T-cell (primary cell): ENCODE measurements at places on chromosomes 3 and 15.

GRCh38 chr3:31249545-31249944 lies 283.2 kb upstream of the STT3B start:
- DNase-seq, result no peak

DNA sequence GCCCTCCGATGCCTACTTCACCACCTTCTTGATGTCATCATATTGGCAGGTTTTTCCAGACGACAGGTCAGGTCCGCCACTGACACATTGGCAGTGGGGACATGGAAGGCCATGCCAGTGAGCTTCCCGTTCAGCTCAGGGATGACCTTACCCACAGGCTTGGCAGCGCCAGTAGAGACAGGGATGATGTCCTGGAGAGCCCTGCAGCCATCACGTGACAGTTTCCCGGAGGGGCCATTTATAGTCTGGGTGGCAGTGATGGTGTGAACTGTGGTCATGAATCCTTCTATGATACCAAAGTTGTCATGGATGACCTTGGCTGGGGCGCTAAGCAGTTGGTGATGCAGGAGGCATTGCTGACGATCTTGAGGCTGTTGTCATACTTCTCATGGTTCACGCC lies 68.5 kb downstream of the ZNF609 start:
- DNase-seq, result no peak

DNA sequence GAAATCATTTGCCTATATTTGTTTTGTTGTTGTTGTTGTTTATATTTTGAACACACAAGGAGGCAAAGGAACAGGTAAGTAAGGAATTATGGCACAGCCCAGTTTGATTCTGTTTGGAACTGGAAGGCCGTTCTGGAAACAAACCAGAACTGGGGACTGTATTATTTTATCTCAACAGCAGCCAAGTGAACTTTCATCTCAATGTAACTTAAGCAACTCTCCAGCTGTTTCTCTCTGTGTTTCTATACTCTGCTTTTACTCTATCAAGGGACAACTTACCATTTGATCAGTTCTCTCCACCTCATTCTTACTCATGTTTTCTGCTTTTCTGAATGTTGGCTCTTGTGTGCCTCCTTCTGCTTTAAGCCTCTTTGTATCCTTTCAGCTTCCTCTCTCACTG lies 16.0 kb upstream of the WDR49 start:
- DNase-seq, result no peak

- DNase-seq, result no peak
Observed at GRCh38 chr3:37271611-37272010, 97.2 kb upstream of the LRRFIP2 start.

- DNase-seq, result no peak
Observed at GRCh38 chr3:79461129-79461792, 306.5 kb downstream of the ROBO1 start.

GRCh38 chr3:158492685-158493084 lies 78.3 kb upstream of the MLF1 start:
- no peak for DNase-seq

DNA sequence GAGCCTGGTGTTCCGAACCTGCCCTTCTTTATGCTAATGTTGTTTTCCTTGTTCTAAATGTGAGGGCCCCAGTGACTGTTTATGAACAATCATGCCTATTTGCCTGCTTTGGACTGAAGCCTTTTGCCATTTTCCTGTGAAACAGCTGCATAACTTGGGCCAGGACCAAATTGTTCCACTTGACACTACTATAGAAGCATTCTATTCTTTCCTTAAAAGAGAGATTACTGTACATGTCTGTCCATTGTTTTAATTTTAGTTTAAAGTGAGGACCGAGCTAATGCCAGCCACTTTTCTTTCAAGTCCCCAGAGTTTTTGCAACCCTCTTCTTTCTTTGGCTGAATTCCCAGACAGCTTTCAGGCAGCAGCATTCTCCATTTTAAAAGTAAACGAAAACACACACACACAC lies 980.3 kb downstream of the CADM2 start:
- no peak for DNase-seq

- DNase-seq, result no peak
Observed at GRCh38 chr3:171374661-171375285, 85.4 kb downstream of the TNIK start.

GRCh38 chr15:69892351-69892750 lies 205.4 kb downstream of the TLE3 start:
- no peak for DNase-seq

DNA sequence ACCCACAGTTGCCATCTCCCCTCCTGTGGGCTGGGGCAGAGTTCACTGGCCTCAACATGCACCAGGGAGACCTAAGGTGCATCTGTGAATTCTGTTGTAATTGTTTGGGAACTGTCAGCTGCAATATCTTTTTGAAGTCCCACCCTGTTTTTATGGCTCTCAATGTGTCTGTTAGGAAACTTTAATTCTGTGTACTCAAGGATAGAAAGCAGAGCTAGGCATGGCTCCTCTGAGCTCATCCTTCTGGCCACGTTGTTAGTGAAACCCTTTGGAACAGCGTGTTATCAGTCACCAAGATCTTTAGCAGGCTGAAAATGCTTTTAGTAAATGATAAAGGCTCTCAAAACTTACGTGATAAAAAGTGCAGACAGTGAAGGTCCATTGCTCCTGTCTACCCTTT lies 33.6 kb upstream of the MTMR10 start:
- no peak for DNase-seq

- DNase-seq, result peak; percentile 25
Observed at GRCh38 chr15:64009798-64010261, 36.5 kb downstream of the DAPK2 start.

DNA sequence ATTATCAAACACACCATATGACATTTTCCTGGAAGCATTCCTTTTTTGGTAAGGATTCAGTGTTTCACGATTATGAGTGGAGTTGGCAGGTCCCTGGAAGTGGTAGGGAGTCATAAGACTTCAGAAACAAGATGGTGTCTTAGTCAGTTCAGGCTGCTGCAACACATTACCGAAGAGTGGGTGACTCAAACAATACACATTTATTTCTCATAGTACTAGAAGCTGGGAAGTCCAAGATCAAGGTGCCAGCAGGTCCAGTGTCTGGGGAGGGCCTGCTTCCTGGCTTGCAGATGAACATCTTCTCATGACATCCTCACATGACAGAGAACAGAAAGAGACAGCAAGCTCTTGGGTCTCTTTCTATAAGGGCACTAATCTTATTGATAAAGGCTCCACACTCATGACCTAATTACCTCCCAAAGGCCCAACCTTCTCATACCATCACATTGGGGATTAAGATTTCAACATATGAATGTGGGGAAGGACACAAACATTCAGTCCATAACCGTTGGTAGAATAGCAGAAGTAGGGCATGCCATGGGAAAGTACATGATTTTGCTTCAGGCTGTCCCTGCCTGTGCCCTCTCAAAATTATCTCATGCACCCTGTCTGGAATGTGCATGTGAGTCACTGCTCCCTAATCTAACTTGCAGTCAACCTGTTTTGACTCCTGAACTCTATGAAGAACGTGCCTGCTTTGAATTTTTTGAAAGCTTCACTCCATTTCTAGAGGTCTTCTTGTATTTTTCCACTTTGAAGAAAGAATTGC lies 72.5 kb downstream of the GTPBP8 start:
- no peak for DNase-seq

- DNase-seq, result no peak
Observed at GRCh38 chr15:27782125-27782524, 317.0 kb downstream of the OCA2 start.

- DNase-seq, result no peak
Observed at GRCh38 chr3:47162697-47163168, 1.2 kb downstream of the SETD2 start.

DNA sequence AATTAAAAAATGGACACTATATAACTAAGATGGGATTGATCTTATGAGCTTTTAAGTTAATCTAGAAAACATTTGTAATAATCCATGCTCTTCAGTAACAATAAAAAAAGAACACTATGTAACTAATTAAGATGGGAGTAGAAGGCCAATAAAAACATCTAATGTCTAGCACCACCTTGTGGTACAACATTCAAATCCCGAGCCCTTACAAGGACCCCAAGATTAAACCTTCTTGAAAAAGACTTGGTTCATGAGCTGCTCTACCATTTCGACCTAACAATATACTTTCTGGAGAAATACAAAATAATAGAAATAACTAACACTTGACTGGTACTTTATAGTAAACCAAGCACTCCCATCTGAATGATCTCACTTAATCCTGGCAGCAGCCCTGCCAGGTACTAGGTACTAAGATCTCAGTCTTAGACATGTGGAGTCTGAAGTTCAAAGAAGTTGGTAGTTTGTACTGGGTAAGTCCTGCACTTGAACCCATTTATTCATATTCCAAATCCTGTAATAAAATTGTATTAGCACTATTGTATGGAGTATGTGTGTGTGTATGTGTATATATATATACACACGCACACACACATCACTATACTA lies 21.8 kb downstream of the METTL6 start:
- peak; percentile 21 for DNase-seq

- DNase-seq, result peak; percentile 29
Observed at GRCh38 chr3:57227930-57228751, 612 bp downstream of the APPL1 start.

DNA sequence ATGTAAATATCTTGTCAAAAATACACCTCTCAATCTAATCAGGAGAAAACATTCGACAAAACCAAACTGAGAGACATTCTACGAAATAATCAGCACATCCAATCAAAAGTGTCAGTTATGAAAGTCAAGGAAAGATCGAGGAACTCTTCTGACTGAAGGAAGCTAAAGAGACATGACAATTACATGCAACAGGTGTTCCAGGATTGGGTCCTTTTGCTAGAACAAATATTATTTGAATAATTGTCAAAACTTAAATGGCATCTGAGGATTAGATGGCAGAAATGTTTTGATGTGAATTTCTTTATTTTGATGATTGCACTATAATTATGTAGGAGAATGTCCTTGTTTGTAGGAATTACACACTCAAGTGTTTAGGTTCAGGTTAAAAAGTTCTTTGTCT lies 124.1 kb upstream of the HES1 start:
- no peak for DNase-seq

GRCh38 chr15:38411902-38412301 lies 42.0 kb upstream of the FAM98B start:
- no peak for DNase-seq
